ENCODE measurements at places on chromosomes 4 and X. TPM values are rescaled to one million over a fixed set of nuclear protein-coding genes. Genes with fewer than 3 reads are reported as not detected.

Gene CCDC110
- 0.61 TPM for polyA plus RNA-seq

Gene RHOXF2B
- not detected for polyA plus RNA-seq

Gene HAND2
- polyA plus RNA-seq, result 0.06 TPM

Gene FAM199X
- 8.6 TPM for polyA plus RNA-seq

Gene REELD1
- 0.22 TPM for polyA plus RNA-seq

Gene NAT8L
- 0.06 TPM for polyA plus RNA-seq

Gene EGFL6
- polyA plus RNA-seq, result 22.3 TPM

Gene GATA1
- polyA plus RNA-seq, result 0.63 TPM

GRCh38 chr4:79184476-79184875 lies 141.4 kb downstream of the NAA11 start:
- no peak overlapping the region for H3K27ac ChIP-seq
- H3K4me3 ChIP-seq, result no peak overlapping the region
- no peaks in the 10 kb centered on the region for H3K36me3 ChIP-seq
- H3K4me1 ChIP-seq, result no peaks in the 10 kb centered on the region
- DNase-seq, result peak; percentile 56

GRCh38 chrX:17922303-17922702 lies 61.2 kb upstream of the RAI2 start:
- H3K4me1 ChIP-seq, result no peaks in the 10 kb centered on the region
- peaks cover 6% of the 10 kb centered on the region for H3K27me3 ChIP-seq
- no peak for DNase-seq
- H3K27ac ChIP-seq, result no peak overlapping the region

DNA sequence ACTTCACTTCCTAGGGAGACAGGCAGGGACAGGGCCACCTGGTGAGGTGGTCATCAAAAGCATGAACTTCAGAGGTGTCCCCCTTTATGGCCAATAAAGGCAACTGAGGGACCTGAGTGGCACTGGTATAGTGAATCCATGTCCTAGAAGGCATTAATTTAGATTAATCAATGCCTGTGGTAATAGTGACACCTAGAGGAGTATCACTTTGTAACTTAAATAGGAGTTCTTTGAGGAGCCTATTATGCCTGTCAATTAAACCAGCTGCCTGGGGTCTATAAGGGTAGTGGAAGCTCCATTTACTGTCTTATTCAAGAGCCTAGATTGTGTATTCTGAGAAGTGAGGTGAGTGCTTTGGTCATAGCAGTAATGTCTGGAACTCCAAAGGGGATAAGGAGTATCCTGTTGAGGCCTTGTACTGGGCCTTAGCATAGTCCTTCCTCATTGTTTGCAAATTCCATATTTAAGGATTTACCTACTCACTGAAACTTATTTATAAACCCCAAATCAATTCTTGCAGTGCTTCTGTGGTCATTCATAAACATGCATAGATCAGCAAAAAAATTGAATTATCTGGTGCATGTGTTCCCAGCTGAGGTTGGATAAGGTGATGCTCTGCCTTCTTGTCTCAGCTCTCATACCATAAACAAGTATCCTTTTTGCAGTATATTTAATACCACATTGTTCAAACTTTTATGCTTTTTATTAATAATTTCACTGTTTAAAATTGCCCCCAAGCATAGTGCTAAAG lies 213.8 kb upstream of the RADX start:
- H3K27ac ChIP-seq, result no peak overlapping the region
- peaks cover 29% of the 10 kb centered on the region for H3K27me3 ChIP-seq
- no peaks in the 10 kb centered on the region for H3K36me3 ChIP-seq
- H3K4me3 ChIP-seq, result no peak overlapping the region
- no peaks in the 10 kb centered on the region for H3K4me1 ChIP-seq

DNA sequence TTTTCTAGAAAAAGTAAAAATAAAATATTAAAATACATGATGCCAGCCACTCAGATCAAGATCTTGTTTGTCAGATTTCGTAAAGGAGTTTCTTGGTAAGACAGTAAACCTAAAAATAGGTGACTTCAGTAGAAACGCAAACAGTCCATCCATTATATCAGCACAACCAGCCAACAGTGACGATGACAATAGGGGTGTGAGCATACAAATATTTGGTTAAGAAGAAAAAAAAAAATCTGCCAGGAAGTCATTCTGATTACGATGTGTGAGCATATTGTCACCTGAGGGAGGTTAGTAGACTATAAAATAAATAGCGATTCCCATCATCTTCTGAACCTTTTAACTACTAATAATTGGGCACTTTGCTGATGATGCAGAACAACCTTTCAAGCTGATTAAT lies 37.6 kb downstream of the SLC7A11 start:
- H3K4me1 ChIP-seq, result no peaks in the 10 kb centered on the region
- H3K4me3 ChIP-seq, result no peak overlapping the region
- no peaks in the 10 kb centered on the region for H3K36me3 ChIP-seq
- H3K27ac ChIP-seq, result no peak overlapping the region

DNA sequence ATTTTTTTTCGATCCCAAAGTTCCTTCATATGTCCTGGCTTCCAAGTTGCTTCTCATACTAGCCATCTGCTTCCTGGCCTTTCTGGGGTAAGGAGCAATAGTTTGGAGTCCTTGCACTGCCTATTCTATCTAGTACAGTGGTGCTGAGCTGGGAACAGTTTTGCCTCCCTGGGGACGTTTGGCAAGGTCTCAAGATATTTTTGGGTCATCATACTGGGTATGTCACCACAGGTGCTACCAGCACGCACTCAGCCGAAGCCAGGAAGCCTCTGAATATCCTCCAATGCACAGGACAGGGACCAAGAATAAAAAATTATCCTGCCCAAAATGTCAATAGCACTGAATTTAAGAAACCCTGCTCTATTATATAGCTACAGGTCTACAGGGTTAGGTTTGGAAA lies 35.4 kb upstream of the TMSB15B start:
- H3K36me3 ChIP-seq, result no peaks in the 10 kb centered on the region
- H3K27me3 ChIP-seq, result peaks cover 7% of the 10 kb centered on the region
- no peaks in the 10 kb centered on the region for H3K4me1 ChIP-seq
- no peak overlapping the region for H3K4me3 ChIP-seq
- DNase-seq, result no peak

DNA sequence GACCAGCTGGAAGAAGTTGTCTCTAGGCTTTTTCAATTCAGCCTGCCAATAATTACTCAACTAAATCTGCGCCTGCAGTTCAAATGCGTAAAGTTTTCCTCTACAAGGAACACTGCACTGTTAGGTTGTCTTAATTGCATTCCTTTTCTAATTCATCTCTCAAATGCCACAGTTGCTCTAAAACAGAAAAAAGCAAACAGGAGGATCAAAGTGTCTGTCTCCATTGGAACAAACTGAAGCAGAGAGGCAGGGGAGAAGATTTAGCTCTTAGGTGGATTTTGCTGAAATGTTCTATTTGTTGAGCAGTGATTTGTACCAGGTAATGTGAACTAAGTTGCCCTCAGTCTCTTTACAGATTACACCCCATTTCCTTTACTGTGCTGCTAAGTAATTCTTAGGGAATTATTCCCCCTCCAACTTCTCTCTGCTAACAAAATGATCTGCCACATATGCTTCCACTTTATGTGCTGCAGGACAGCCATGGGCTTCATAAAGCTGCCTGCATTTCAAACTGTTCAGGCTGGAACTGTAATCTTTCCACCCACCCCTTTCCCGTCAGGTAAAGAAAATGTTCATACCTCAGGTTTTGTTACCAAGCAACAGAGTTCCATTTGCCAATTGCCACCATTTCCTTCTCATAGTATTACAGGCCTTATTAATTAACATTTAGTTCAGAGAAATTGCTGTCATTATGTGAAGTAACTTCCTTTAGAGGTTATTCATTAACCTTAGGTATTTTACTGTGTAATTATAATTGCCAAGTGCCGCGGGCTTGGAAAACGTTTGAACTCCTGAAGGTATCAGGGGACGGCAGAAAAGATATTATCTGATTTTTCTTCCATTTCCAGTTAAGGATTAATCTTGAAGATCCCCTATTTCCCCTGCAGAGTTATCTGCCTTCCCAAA lies 149.3 kb downstream of the SPRY1 start:
- H3K4me3 ChIP-seq, result no peak overlapping the region
- H3K4me1 ChIP-seq, result peaks cover 6% of the 10 kb centered on the region
- H3K27me3 ChIP-seq, result no peaks in the 10 kb centered on the region
- peak; percentile 65 for DNase-seq
- no peaks in the 10 kb centered on the region for H3K36me3 ChIP-seq

GRCh38 chr4:159042097-159042605 lies 60.7 kb upstream of the RAPGEF2 start:
- no peaks in the 10 kb centered on the region for H3K36me3 ChIP-seq
- no peak overlapping the region for H3K27ac ChIP-seq
- peak; percentile 63 for DNase-seq
- no peaks in the 10 kb centered on the region for H3K4me1 ChIP-seq
- H3K27me3 ChIP-seq, result no peaks in the 10 kb centered on the region
- H3K4me3 ChIP-seq, result no peak overlapping the region

DNA sequence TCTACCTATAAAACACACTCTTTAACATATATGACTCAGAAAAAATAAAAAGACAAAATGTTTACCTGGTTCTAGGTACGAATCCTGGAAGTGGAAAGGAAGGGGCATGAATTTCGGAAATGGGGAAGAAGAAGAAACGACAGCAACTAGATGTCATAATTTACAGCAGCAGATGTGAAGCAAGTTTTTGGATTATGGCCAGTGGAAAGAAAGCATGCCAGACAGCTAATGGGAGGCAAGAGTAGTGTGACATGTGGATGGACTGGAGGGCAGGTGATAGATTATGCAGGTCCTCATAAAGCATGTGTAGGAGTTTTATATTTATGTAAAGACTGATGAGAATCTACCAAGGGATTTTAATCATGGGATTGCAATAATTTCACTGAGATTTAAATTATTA lies 279.0 kb upstream of the TACR3 start:
- H3K4me3 ChIP-seq, result no peak overlapping the region
- H3K4me1 ChIP-seq, result peaks cover 6% of the 10 kb centered on the region
- H3K36me3 ChIP-seq, result no peaks in the 10 kb centered on the region
- H3K27ac ChIP-seq, result no peak overlapping the region

DNA sequence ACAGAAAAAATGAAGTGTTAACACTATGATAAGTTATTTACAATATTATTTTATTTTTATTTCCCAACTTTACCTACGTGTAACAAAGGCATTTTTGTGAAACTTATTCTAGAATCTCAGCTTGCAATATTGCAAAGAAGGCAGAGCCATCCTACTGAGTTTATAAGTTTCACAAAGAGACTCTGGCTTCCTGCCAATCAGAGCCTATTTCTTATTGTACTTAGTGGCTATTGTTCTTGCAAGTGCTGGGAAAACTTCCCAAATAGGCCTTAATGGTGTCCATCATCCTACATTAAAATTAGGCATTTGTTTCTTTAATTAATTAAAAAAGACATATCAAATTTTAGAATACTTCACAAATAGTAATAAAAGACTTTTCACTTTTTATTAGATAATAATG lies 233.2 kb downstream of the EPHA5 start:
- H3K27ac ChIP-seq, result no peak overlapping the region
- no peak overlapping the region for H3K4me3 ChIP-seq
- no peaks in the 10 kb centered on the region for H3K36me3 ChIP-seq
- H3K27me3 ChIP-seq, result no peaks in the 10 kb centered on the region
- no peak for DNase-seq
- no peaks in the 10 kb centered on the region for H3K4me1 ChIP-seq

GRCh38 chrX:16023790-16024734 lies 99.3 kb upstream of the GRPR start:
- no peak overlapping the region for H3K4me3 ChIP-seq
- no peaks in the 10 kb centered on the region for H3K27me3 ChIP-seq
- no peaks in the 10 kb centered on the region for H3K36me3 ChIP-seq
- no peak overlapping the region for H3K27ac ChIP-seq
- no peaks in the 10 kb centered on the region for H3K4me1 ChIP-seq
- DNase-seq, result no peak

GRCh38 chr4:61251129-61251528 lies 51.0 kb downstream of the ADGRL3 start:
- no peak overlapping the region for H3K27ac ChIP-seq
- no peaks in the 10 kb centered on the region for H3K27me3 ChIP-seq
- no peak overlapping the region for H3K4me3 ChIP-seq

DNA sequence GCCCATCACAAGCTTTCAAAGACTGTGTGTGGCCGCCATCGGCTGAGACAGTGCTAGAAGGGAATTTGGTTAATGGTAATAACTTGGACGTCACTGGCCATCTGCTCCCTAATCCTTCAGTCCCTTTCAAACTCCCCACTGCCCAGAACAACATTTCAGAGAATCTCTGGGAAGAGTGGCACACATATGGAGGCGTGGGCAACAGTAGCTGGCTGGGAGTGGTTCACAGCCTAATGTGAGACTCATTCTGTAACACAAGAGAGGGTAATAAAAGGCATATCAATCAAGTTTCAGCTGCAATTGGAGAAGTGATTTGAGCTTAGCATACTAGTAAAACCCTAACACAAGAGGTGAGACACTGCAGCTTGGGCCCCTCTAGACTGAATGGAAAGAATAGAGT lies 15.4 kb downstream of the SMIM10 start:
- no peak overlapping the region for H3K4me3 ChIP-seq
- no peaks in the 10 kb centered on the region for H3K4me1 ChIP-seq
- no peak overlapping the region for H3K27ac ChIP-seq
- H3K36me3 ChIP-seq, result no peaks in the 10 kb centered on the region
- no peak for DNase-seq

DNA sequence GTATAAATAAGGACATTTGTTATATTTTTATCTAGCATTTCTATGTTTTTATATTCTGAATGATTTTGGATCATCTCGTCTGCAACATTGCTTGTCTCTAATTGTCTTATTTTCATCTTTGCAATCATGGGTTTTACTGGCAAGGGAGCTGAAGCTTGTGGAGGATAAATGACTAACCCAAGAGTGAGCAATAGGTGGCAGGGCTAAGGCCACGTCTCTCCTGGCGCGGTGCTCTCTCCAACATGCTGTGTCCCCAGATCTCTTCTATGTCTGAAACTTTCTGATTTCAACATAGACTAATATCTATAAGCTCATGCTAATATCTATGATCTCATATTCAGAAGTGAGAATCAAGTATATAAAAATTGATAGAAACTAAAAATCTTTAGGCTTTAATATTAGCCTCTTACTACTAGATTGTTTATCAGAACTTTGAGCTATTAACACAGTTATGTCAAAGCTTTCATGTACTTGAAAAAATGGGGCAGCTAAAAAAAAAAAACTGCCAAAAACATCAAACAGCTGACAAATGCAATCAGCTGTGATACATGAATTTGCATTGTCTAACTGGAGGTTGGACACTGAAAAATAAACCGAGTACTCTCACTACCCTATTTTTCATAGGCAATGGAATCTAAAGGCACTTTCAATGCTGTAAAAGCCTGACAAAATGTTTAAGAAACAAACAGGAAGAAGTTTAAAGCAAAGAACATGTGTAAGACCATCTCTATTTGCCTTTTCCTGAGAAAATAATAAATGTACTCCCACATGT lies 169.2 kb downstream of the TMA16 start:
- no peaks in the 10 kb centered on the region for H3K36me3 ChIP-seq
- no peaks in the 10 kb centered on the region for H3K27me3 ChIP-seq
- H3K4me1 ChIP-seq, result no peaks in the 10 kb centered on the region
- no peak for DNase-seq
- no peak overlapping the region for H3K4me3 ChIP-seq

GRCh38 chr4:25978327-25978726 lies 64.3 kb downstream of the SMIM20 start:
- no peak for DNase-seq
- H3K27ac ChIP-seq, result no peak overlapping the region
- H3K4me1 ChIP-seq, result no peaks in the 10 kb centered on the region

GRCh38 chr4:93061826-93062225 lies 758.1 kb downstream of the GRID2 start:
- no peaks in the 10 kb centered on the region for H3K27me3 ChIP-seq
- H3K27ac ChIP-seq, result no peak overlapping the region
- no peaks in the 10 kb centered on the region for H3K36me3 ChIP-seq
- no peaks in the 10 kb centered on the region for H3K4me1 ChIP-seq

Measured in lung (tissue), 17 donors.